ENCODE measurements at places on chromosomes 2 and 18.

DNA sequence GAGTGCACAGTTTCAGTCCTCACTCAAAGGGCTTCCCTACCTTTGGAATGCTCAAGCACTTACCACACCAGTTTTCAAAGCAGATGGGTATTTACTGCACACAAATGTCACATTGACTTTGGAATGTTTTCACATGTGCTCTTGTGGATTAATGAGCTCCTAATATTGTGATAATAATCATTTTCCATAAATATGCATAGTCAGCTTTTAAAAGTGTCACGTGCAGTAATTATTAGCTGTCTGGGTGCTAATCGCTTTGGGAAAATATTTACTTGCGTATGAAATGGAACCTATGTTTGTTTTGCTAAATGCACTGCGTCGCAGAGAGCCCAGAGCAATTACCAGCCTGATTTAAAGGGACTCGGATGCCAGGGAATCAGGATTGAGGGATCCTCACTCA lies 229.3 kb downstream of the SMAD2 start:
- DNase-seq: no peak

- DNase-seq: no peak
Observed at GRCh38 chr2:238573065-238573778, 146.5 kb downstream of the ASB1 start.

- DNase-seq: no peak
Observed at GRCh38 chr2:233448220-233448559, 93.9 kb downstream of the DGKD start.

DNA sequence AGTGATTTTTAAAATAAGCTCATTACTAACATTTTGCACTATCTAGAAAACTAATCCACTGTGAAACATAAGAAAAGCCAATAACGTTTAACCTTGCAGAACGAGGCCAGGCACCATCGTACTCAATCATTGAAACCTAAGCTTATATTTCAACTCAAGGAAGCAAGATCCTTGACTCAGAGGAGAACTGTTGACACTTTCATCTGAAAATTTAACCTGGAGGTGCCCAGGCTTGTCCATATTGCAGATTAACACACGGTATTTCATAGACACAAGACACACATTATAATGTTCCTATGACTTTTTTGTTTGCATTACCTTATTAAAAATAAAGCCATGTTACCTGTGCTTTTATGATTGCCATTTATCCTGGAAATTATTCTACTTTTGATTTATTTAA lies 89.6 kb downstream of the ZNF385B start:
- DNase-seq: no peak

GRCh38 chr2:9423922-9424272 lies 443 bp downstream of the CPSF3 start:
- no peak for DNase-seq

DNA sequence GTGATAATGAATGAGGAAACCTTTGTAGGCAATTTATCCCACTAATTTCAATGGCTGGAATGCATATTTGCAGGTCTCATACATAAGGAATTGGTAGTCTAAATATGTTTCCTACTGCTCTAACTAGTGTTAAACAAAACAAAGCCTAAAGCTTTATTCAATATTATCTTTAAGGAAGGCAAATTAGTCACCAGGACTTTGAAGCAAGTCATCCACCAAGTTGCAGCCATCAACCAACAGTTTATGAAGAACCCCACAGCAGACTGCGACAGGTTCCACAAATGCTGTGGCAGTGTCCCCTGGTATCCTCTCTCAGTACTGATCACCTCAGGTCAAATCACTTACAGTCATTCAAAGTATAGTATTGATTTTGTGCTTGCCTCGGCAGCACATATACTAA lies 181.5 kb upstream of the ZFP36L2 start:
- no peak for DNase-seq

DNA sequence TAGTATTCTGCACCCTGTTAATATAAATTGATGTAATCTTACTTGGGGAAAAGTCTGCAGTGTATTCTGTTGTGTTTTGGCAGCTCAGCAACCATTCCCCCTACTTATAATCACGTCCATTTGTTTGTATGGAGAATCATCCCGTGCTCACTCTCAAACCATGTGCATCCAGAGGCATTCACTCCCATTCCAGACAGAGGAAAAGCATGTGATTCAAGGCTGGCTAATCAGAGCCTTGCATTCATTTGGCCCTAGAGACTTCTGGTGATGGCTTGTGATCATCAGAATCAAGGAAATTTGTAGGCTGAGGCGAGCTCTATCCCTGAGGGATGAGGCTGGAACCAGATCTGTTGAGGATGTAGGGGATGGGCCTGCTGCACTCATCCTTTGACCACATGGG lies 5.1 kb upstream of the WIPF1 start:
- DNase-seq: no peak

DNA sequence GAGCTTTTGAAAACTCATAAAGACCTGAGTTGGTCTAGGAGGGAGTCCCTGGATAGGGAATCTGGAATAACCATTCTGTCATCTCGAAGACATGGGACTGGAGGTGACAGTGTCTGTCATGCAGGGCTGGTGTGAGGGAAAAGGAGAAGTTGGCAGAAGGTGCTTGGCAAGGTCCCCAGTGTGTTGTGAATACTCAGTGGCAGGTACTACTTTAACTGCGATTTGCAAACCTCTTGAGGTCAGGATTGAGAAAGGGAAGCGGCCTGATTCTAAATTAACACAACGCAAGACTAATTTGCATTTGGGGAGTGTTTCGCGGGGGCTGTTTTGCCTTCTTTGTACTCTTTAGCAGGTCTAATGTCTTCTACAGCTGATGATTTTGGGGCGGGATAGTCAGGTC lies 77.0 kb upstream of the TMEM200C start:
- DNase-seq: no peak

- DNase-seq: no peak
Observed at GRCh38 chr2:158101384-158101926, at the start of gene UPP2. UPP2 (plus strand) TSS chr2:158101876; CDS start chr2:158102064, 188 bp downstream.

GRCh38 chr2:108565778-108566375 lies 31.6 kb downstream of the LIMS1 start:
- DNase-seq: no peak
